ENCODE measurements at places on chromosomes 16 and 17.

DNA sequence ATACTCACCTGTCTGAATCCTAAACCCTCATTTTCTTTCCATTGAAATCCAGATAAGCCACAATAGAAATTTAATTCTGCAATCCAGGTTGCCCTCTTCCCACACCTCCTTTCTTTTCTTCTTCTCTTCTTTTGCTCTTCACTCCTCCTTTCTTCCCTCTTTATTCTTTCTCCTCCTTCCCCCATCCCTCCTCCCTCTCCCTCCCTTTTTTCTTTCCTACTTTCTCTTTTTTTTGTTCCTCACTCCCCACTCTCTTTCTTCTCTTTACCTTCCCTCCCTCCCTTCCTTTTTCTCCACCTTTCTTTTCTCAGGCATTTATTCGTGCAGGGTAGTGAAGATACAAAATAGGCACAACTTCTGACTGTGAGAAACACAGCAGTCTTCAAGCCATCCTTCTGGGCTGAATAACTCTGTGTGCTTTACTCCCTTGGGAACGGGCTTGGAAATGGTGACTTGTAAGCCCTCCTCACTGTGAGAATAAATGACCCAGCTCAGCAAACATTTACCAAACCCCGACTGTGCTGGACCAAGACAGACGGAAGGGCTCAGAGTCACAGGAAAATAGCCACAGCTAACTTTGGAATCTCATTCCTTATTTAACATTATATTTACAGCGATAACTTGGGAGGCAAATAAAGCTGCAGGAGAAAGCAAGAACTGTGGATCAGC is 140.8 kb downstream of the HAPSTR1 start:
- DNase-seq = no peak

DNA sequence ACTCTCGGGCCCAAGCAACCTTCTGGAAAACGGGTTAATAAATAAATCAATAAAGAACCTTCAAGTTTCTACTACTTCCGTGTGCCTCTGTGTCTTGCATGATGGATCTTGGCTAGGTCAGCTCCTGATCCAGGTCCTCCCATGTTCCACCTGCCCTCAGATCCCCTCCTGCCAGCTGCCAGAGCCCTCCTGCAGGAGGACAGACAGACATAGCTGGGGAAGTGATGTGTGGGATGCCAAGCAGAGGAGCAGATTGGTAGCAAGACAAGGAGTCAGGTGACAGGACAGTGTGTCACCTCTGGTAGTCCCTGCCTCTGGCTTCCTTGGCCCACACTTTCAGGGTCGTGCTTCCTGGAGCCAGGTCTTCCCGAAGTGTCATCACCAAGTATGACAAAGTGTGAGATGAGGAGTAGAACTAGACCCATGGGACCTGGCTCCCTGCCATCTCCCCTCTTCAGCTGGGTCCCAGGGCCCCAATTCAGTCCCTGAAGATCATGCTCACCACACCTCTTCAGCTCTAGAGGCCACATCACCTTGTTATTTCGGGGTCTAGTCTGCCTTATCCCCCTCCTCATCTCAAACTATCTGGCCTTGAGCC is 1.0 kb upstream of the EPN3 start:
- DNase-seq = no peak

DNA sequence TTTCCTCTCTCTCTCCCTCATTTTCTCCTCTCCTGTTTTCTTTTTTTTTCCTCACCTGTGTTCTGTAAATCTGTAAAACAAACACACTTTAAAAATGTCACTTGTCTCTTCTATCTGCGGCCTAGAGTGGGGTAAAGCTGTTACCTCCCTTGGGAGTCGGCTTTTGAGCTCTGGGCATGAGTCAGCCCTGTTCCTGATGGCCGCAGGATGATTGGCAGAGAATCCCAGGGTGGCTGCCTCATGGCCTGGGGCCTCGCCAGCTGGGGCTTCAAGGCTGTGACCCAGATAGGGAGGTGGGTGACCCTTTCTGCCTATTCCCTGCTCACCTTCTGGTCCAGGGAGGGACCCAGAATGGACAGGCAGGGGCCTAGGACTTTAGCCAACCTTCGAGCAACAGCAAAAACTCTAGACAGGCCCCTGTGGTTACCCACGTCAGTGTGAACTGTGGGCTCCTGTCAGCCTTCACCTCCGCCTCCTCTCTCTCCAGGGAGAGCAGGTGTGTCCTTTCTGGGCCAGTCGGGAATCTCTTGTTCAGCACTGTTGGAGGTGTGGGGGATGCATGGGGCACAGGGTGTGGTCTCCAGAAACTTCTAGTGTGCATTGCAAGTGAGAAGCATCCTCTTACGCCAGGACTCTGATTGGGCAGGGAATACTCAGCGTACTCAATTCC is 87.4 kb downstream of the RAP1GAP2 start:
- DNase-seq = no peak

GRCh38 chr16:67941469-67942199 is 2.3 kb downstream of the LCAT start:
- no peak for DNase-seq

- DNase-seq = no peak
These were observed 19.9 kb upstream of the RAB11FIP4 start for GRCh38 chr17:31371511-31372097.

DNA sequence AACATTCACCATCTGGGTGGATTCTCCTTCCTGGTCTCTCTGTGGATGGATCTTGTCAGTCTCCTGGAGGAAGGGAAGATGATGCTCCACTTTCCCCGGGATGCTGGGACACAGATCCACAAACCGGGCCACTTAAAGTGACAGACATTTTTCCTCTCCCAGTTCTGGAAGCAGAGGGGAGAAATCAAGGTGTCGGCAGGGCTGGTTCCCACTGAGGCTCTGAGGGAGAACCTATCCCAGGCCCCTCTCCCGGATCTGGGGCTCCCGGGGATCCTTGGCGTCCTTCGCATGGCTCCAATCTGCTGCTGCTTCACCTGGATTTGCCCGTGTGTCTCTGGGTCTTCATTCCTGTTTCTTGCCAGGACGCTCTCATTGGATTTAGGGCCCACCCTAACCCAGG is 263.1 kb upstream of the TNRC6C start:
- DNase-seq = no peak

DNA sequence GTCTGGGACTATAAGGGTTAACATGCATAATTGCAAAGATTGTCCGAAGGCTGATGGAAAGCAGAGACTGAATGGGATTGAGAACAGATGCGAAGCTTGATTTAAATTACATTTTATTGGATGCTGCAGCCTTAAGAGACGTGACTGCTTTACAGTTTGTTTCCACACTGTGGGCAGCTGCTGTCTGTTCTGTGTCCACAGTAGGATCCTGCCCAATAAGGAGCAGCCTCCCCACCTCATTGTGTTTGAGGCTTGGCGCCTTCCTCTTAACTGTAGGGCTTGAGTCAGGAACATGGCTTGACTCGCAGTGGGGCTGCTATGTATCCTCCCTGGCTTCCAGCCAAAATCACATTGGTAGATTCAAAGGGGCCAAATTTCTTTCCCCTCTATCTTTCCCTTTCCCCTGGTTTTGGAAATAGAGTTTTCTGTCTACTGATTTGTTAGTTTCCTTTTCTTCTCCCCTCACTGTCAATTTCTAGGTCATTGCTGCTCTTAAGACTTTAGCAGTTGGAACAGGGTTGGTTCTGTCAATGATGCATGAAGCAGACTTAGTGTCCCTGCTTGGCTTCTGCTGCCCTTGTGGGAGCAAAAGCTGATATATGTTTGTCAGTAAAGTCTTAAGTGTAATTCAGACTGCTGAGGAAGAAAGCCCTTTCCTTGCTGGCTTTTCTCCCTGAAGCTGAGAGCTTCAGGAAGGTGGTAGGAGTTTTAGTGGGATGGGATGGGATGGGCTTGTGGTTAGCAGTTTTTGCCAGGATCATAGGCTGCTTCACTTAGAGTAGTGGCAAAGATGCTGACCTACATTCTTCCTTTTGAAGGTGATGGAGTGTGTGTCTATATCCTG is 5.0 kb upstream of the RARA start:
- no peak for DNase-seq

DNA sequence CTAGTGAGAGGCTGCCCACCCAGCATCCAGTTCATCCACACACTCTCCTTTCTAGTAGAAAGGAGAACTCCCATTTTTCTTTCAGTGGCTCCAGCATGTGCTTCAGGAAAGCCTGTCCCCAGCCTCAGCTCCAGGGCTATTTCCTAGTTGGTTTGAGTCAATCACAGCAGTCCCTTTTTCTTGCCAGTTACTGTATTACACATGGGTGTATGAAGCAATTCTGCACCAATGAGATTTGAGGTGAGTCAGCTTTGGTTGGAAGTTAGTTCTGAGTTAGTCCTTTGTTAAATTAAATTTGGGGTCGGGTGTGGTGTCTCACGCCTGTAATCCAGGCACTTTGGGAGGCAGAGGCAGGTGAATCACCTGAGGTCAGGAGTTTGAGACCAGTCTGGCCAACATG is 24.8 kb downstream of the RAD51D start:
- no peak for DNase-seq

GRCh38 chr16:78755751-78756661 is 656.6 kb downstream of the WWOX start:
- DNase-seq = no peak

- DNase-seq = no peak
These were observed 1.4 kb upstream of the WNT3 start for GRCh38 chr17:46819906-46820351.

DNA sequence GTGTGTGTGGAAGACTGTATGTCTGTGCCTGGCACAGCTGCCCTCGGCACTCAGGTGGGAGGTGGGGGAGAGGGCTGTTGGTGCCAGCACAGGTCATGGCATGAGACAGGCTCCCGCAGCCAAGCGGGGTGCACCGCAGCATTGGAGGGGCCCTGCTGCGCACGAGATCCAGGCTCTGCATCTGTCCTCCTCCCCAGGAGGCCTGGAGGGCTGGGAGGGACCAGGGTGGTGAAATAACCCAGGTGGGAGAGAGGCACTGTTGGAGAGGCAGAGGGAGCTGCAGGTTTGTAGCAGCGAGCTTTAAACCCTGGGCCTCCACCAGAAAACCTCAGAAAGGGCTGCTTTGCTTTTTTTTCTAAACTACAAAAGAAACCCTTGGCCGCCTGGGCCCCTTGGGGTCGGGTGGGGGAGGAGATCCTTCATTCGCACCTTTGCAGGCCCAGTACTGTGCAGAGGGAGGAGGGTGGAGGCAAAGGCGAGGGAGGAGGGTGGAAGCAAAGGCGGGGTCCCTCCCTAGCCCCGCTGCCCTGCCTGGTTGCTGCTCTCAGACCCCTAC is 241.7 kb downstream of the SEC14L1 start:
- no peak for DNase-seq

- DNase-seq = no peak
These were observed 19.9 kb upstream of the C16orf78 start for GRCh38 chr16:49353680-49354079.

DNA sequence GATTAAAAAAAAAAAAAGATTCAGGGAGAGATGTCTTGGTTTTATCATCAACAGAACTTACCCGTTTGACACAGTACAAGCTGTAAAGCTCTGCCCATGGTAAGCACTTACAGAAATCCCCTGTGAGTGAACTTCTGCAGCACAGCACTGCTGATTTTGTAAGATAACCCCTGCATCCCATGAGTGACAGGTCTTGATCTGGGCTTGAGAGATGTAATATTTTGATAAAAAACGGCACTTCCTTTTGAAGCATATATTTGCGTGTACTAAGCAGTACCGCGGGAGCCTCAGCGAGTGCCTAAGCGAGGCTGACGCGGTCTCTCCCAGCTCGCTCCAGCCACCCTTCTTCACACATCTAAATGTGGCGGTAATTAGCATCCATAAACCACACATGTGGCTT is 50.5 kb downstream of the IKZF3 start:
- DNase-seq = peak; percentile 58

DNA sequence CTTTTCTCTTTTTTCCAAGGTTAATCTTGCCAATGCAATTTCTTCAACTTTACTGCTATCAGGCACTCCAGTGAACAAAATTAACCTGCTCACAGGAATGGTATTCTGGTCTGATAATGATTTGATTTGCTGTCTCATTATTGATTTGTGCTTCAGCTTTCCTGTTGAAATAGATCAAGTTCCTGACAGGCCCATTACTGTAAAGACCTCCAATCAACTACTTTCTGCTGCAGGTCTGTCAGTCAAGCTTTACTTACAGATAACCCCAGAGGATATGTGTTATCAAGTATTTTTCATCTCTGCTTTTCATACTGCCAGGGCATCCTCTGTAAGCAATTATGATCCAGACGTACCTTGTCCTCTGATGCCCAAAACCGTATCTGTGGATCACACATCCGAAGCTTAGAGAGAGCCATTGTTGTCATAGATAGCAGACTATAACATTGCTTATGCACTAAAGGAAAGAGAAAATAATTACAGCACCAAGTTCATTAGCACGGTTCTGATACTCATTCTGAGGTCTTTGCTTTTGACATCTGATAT is 215.6 kb downstream of the PHKB start:
- no peak for DNase-seq

DNA sequence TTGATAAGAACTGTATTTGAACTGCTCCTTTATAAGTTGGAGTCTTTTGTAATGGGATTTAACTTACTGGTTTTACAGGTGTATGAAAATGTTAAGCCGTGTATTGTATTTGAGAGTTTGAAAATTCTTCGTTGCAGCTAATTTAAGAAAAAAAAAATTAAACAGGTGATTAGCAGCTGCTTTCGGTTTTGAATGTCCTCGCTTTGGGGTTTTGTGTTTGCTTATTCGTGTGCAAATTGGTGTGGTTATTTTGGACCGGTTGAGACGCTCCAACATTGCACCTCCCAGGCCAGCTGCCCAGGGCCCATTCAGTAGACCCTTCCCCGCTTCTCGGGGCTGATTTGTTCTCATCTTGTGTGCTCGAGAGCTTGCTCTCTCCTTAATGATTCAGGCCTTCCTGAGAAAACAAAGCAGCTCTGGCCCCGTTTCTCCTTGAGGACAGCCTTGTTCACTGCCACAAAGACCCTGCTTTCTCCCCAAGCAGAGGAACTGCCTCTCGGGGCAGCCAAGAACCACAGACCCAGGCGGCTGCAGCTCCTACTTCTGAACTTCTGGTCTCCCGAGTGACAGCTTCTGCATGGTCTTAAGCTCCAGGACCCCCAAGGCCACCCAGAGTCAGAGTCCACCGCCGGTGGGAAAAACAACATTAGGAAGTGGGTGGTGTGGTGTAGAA is 100.5 kb downstream of the MSI2 start:
- no peak for DNase-seq

GRCh38 chr16:11032922-11033291 is 88.5 kb downstream of the CLEC16A start:
- DNase-seq = no peak

- DNase-seq = no peak
These were observed 4.2 kb upstream of the SBK1 start for GRCh38 chr16:28288114-28288513.

GRCh38 chr16:56120447-56121155 is 70.7 kb upstream of the GNAO1 start:
- DNase-seq = no peak

GRCh38 chr16:53083119-53083518 is 28.3 kb downstream of the CHD9 start:
- DNase-seq = no peak

DNA sequence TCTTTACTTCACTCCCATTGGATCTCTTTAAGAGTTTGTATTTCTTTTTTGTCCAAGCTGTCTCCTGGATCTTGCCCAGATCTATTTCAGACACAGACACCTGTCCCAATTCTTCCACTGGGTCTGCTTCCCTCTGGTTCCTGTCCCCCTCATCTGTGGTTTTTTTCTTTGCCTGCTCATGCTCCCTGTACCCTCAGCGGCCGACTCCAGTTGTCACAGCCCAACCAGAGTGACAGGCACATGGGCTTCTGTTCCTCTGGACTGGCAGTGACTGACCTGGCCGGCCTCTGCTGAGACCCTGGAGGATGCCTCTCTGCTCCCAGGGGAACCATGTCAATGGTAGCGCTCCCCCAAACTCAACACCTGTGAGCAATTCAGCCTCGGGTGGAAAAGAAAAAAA is 142.6 kb downstream of the WSCD1 start:
- no peak for DNase-seq
